ENCODE measurements at places on chromosomes 7 and 10.
A peak's percentile ranks its signal among the peaks of the same experiment; 100 is the strongest.

- DNase-seq: no peak
Measured at GRCh38 chr7:47866120-47866519, 82.1 kb downstream of the PKD1L1 start.

- DNase-seq: no peak
Measured at GRCh38 chr10:75398692-75399460, 2.7 kb downstream of the ZNF503 start.

DNA sequence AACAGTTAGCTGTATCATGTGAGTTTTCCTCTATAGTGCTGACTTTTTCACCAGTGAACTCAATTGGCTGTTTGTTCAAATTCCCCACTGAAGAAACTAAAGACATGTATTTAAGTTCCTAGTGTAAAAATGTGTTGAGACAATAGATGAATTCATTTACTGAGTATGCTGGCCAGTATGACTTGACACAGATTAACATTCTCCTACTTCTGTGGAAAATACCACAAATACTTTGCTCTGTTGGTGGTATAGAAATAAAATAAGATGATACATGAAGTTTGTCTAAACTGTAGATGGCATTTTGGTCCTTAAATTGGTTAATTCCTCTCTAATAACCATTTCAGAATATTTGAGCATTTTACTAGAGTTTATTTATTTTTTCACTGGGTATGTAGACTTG is 227.7 kb upstream of the TEX47 start:
- DNase-seq: no peak

DNA sequence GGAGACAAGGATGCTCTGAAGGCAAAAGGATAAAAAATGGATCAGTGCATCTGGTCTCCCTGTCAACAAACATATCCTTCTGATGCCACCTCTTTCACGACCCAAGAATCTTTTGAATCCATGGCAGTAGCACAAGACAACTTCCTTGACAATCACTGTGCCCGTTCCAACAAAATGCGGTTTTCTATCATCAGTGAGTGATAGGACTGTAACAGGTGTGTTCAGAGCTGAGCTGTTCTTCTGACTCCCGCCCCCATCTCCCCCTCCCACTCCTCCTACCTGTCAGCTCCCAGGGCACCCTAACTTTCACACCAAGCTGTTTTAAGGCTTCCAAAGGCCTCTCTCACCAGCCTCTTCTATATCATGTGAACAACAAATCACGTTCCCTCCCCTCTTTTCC is 74.8 kb downstream of the PARD3 start:
- no peak for DNase-seq

GRCh38 chr10:132651511-132652029 is 114.0 kb downstream of the INPP5A start:
- DNase-seq: no peak

- no peak for DNase-seq
Measured at GRCh38 chr10:48478980-48479811, 125.7 kb downstream of the ARHGAP22 start.

GRCh38 chr7:75756991-75757676 is 14.9 kb downstream of the CCL26 start:
- DNase-seq: no peak

DNA sequence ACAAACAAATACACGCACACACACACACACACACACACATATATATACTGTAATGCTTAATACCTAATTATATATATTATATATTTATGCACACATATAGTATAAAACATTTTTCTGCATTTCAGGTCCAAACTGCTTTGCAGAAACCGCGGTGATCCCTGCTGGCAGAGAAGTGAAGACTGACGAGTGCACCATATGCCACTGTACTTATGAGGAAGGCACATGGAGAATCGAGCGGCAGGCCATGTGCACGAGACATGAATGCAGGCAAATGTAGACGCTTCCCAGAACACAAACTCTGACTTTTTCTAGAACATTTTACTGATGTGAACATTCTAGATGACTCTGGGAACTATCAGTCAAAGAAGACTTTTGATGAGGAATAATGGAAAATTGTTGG is 138.5 kb downstream of the VWC2 start:
- no peak for DNase-seq

GRCh38 chr7:132573251-132573955 is 2.9 kb downstream of the PLXNA4 start:
- no peak for DNase-seq

DNA sequence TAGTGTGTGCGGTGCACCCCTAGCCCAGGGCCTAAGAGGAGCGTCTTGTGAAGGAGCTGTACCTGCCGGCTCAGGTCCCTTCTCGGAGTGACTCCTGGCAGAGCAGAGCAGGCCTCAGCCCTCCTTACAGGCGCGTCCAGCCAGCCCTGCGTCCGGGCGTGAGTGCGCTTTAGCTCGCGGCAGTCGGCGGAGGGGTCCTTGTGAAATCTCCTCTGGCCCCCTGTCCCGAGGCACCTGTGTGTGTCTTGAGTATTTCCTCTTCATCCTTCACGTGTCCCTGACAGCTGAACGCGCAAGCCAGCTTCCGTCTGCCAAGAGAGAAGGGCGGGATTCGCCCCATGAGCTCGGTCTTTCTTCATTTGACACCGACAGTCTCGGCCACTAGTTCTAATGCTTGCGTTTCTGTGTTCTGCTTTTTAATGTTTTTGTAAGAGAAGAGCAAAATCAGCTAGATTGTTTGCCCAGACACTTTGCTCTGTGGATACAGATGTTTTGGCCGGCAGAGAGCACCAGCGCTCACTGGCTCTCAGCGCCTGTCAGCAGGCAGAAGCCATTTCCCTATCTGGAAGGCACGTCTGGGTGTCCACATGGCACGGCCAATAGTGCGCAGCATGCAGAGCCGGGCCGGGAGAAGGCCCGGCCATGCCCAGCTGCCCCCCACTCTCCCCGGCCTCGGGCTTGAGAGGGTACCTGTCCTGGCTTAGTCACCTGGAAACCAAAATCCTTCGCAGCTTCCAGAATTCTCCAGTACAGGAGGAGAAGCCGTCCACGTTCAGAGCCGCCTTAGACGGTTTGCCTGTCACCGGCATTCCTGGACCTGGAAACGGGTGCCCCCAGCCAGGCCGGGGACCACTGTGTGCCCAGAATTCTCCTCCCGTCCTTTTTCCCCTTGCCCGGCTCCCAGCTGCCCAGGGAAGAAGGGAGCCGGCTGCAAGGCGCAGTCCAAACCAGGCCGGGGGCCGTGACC is 7.0 kb downstream of the GET4 start:
- no peak for DNase-seq

GRCh38 chr10:84063440-84063839 is 75.9 kb upstream of the GHITM start:
- no peak for DNase-seq

DNA sequence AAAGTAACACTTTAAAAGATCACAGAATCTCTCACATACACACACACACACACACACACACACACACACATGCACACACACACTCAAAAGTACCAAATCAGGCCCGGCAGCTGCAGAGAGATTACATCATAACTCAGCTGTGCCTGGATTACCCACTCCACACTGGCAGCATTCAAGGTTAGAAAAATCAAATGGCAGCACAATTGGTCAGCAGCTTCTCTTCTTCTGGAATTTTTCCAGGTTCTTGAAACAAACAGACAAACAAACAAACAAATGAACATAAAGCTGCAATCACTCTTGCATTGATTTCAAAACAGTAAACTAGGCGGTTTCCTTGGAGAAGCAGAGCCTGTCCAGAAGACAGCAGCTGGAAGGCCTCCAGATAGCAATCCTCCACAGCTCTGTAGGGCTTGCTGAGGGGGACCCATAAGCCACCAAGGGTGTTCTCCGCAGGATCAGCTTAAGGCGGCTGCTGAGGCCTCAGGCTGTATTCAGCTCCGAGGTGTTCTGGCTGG is 24.5 kb upstream of the FAM133B start:
- no peak for DNase-seq

DNA sequence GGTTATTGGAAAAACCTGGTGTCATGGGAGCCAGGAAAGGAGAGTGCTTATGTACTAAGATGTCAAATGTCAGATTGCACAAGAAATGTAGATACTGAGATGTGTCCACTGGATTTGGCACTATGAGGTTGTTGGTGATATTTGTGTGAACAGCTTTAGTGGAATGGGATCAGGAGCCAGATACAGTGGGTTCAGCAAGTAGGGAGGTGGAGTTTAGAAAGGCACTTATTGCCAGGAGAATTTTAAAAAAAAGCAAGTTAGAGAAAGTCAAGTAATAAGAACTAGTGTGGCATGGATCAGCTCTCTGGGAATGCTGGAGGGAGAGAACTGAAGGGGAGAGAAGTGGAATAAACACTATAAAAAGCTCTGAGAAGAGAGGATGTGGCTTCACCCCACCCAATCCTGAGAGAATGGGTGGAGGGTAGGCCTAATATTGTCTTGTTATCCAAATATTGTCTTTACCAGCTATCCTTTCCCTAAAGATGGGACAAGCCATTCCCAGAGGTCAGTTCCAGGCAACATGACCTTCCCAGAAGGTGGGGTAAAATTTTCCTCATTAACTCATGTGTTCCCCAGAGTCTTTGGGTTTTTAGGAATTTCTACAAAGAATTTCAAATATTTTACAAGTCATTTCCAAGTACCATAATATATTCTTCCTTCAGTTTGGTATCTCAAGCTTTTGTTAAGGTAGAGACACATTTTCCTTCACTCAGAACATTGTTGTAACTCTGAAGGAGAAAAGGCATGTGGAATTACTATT is 42.3 kb downstream of the ENTPD1 start:
- no peak for DNase-seq

DNA sequence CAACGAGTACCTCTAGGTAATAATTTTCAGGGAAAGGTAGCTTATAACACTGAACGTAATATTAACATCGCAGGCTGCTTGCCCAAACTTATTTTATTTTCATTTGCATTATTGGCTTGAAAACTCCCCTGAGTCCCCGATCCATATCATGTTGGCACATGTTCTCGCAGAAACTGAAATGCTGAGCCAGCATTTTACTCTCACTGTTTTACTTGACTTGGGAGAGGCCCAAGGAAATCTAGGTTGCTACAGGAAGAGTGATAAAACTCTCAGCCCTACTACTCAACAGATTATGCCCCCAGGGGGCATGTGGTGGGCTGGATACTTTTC is 183.5 kb upstream of the HABP2 start:
- DNase-seq: peak; percentile 65

GRCh38 chr10:98881789-98882188 is 353.9 kb downstream of the HPSE2 start:
- DNase-seq: no peak

All from SK-N-MC (cell line).